ENCODE measurements at places on chromosomes 11 and 22.

GRCh38 chr11:10728154-10728553, 22.9 kb upstream of the CTR9 start:
- DNase-seq, result no peak

GRCh38 chr11:128422576-128423370, 164.6 kb downstream of the ETS1 start:
- no peak for DNase-seq

- peak; percentile 37 for DNase-seq
Observed at GRCh38 chr11:18347471-18348125, 25.2 kb downstream of the GTF2H1 start.

DNA sequence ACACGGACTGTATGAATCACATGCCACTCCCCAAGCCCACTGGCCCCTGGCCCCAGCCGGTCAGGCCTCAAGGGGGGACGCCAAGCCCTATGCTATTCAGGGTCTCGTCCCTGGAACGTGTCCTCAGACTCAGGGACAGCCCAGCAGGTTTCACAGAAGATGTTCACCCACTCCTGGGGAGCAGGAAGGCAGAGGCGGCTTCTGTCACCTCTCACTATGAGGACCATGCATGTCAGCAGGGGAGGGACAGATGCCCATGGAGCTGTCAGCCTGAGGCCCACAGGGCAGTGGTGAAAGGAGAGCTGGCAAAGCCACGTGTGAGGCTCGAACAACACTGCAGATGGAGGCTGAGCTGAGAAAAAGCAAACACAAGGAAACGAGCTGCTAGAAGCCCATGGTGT, 192.0 kb downstream of the SHANK2 start:
- no peak for DNase-seq

DNA sequence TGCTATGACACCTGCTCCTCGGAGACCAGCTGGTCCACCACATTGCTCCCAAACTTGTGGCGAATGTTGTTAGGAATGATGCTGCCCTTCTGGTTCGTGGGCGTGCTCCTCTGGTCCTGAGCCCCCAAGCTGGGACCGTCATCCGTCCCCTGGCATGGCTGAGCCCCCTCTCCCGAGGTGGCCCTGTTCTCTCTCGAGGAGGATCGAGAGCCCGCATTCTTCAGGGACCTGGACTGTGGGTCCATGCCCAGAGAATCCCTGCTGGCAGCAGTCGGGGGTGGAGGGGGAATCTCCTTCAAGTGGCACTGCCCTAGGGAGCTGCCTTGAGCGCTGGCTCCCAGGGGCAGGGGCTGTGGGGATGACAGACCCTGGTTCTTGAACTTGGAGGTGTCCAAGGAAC, 17.4 kb downstream of the TST start:
- DNase-seq, result no peak

Data from dermis blood vessel endothelial cell (primary cell).